Stimulated activated CD8-positive, alpha-beta memory T cell treated with anti-CD3 and anti-CD28 coated beads, Interleukin-4, amount 100 ng/mL, for 1 hour (primary cell): ENCODE measurements at places on chromosomes 5 and 9.

GRCh38 chr5:133639850-133640528 lies 27.6 kb upstream of the FSTL4 start:
- no peak for DNase-seq

GRCh38 chr5:168464214-168464613 lies 22.1 kb upstream of the RARS1 start:
- DNase-seq: no peak

GRCh38 chr5:132237670-132238069 lies 10.0 kb upstream of the P4HA2 start:
- DNase-seq: no peak

GRCh38 chr5:134578578-134579283 lies 53.3 kb downstream of the JADE2 start:
- no peak for DNase-seq

DNA sequence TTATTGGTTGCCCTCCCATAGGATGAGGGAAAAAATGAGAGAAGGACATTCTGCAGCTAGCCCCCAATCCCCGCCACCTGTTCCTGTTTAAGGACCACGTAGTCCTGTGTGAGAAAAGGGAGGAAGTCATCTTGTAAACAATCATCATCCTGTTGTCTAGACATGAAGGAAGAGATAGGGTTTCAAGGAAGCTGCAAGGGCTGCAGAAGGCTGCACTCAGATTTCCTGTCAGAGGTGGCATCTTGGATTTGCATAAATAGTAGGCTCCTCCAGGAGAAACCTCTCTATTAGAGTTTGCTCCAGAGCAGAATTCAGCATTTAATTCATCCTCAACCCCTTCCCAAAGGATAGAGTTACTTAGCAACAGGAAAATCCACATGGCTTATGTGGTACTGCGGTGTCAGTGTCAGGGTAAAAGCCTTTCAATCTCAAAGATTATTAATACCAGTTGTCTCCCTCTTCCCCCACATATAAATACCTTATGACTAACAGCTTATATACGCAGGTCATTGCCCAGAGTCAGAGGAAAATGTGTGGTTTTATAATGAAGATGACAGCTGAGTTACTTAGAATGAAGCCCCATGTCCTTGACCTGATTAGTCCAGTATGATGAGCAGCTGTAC lies 4.6 kb upstream of the DNAJC18 start:
- DNase-seq: no peak

- no peak for DNase-seq
These were observed 69.0 kb upstream of the SMC2 start for GRCh38 chr9:104025104-104025503.

DNA sequence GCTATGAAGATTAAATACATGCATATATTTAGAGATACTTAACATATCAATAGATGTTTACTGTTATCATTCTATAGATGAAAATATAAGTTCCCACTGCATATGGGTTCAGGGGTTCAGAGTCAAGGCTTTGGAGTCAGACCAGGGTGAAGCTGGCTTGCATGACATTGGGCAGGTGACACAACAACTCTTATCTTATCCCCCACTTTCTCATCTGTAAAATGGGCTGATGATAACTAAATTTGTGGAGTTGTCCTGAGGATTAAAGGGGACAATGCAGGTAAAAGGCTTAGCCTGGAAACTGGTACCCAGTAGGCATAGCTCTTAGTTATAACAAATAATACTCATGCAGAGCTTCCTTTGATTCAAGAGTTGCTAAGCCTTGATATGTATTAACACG lies 72.6 kb upstream of the BRINP1 start:
- no peak for DNase-seq

DNA sequence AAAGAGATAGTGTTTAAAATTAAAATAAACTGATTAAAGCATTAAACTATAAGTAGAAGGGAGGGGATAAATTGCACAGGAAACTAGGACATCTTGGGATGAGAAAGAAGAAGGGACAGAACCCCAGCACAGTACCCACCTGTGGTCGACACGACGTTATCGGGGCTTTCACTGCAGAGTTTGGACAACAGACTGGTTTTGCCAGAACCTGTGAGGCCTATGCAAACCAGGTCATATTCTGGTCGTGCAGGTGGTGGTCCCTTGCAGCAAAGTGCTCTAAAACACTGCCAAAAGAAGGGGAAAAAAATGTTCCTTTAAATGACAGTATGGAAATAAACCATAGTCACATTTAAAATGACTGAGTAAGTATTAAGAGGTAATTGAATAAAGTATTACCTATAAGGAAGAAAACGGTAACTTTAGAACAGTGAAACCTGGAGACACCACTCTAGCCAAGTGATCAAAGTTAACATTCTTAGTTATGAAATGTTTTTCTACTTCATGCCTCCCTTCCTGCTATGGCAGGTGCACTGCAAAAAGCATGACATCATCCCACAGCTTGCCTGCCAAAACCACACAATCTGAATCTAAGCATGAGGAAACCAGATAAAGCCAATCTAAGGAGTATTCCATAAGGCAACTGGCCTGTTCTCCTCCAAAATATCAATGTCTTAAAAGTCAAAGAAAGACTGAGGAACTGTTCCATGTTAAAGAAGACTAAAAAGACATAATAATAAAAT lies 138.6 kb downstream of the ARL15 start:
- DNase-seq: no peak

- no peak for DNase-seq
These were observed 16.8 kb downstream of the NR6A1 start for GRCh38 chr9:124754289-124754688.

GRCh38 chr5:112412346-112412745 lies 6.7 kb downstream of the EPB41L4A start:
- no peak for DNase-seq

GRCh38 chr5:86885011-86885410 lies 267.3 kb downstream of the COX7C start:
- no peak for DNase-seq

GRCh38 chr9:107706701-107707427 lies 217.3 kb upstream of the KLF4 start:
- DNase-seq: no peak

- no peak for DNase-seq
These were observed 262.5 kb downstream of the ELAVL2 start for GRCh38 chr9:23563517-23563916.

GRCh38 chr9:68872026-68872501 lies 141.8 kb downstream of the PRKACG start:
- no peak for DNase-seq

DNA sequence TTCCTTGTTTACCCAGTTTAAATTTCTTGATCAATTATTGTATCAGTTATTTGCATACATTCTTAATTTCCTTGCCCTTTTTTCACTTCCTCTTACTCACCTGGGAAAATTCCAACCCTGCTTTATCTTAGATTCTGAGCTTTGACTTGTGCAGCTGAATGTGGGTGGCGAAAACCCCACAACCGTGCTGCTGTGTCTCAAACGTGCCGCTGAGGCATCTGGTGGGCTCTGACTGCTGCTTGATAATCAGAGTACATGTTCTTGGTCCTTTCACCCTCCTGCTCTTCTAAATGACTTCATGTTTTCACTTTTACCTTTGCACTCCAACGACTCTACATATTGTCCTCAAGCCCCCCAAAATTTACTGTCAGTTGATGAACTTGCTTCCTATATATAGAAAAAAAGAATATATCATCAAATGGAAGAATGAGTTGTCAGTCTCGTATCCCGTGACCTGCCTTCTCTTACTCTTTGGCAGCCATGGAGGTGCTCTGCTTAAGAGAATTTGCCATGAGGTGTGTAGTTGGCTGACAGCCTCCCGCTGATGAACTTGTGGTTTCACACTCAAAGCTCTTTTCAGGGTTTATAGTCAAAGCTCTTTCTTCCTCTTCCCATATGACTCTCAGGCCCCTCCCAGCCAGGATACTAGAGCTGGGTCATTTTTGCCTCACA lies 14.0 kb upstream of the JAK2 start:
- DNase-seq: no peak

GRCh38 chr5:142969186-142969585 lies 199.0 kb downstream of the ARHGAP26 start:
- no peak for DNase-seq

- DNase-seq: no peak
These were observed 108.5 kb upstream of the IQGAP2 start for GRCh38 chr5:76294573-76294972.

- no peak for DNase-seq
These were observed 238.4 kb downstream of the GOLPH3 start for GRCh38 chr5:31935496-31936369.

- DNase-seq: no peak
These were observed 21.8 kb downstream of the MCTP1 start for GRCh38 chr5:95262933-95263660.

- DNase-seq: no peak
These were observed 646 bp downstream of the SWI5 start for GRCh38 chr9:128276574-128277270.

DNA sequence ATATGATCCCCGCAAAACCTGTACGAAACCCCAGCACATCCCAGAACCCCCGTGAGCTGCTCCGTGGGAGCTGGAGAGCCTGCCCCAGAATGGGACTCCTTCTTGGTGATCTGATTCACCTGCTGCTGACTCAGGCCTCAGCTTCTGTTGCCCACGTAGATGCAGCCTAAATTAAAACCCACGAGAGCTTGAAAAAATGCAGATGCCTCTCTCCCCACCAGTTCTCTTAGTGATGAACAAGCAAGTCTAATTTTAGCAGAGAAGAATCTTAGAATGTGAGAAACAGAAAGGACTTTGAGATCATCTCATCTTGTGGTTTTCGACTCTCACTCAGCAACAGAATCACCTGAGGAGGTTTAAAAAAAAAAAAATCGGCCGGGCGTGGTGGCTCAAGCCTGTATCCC lies 57.6 kb downstream of the TMOD1 start:
- DNase-seq: no peak

DNA sequence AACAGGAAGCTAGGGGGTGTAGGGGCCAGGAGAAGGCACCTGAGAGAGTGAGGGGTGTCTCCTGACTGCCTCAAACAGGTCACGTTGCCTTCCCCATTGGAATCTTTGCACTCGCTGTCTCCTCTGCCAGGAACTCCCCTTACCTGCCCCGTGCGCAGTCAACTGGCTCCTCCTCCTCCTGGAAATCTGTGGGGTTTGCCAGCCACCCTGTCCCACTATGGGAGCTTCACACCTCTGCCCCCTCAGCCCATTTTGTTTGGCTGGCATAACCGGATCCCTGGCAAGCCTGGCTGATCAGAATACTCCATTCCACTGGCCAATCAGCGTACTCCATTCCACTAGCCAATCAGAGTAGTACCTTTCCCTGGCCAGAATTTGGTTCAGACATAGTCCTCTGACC lies 10.4 kb upstream of the SLC34A1 start:
- DNase-seq: no peak

- no peak for DNase-seq
These were observed 26.3 kb downstream of the GSN start for GRCh38 chr9:121294151-121294743.

DNA sequence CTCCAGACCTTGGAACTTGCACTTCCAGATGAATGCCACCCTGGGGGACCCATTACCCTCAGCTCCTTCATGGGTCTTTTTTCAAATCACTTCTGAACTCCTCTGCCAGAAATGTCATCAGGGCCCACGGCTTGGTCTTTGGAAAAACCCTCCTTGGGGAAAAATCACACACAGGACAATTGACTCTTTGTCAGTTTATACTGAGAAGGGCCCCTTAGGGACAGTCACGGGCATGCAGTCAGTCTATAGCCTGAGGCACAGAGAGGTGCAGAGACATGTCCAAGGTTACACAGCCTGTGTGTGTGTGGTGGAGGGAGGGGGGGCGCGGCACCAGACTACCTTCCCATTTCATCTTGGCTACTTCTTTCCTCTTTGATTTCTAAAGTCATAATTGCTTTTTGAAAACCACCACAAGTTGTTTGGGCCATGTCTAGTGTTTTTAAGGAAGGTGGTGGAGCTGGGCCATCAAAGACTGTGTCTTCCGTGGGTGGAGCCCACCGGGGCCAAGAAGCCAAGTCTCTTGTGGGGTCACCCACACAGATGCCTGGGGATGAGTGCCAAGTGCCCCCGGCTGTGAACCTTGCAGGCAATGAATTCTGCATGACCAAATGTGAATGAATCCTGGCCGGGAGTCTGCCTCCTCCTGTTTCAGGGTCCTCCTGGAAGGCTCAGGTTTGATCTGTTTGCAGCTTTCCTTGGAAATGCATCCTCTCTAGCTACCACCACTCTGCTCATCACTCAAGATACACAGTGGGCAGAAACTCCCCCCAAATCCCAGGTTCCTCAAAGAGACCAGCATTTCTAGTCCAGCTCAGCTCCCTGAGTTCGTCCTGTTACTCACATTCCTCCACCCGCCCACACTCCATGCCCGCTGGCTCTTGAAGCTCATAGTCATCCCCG lies 200.1 kb upstream of the TBC1D2 start:
- DNase-seq: no peak

GRCh38 chr5:160297776-160298175 lies 14.6 kb downstream of the CCNJL start:
- no peak for DNase-seq
